ENCODE measurements at places on chromosomes 16 and 17. TPM values are rescaled to one million over a fixed set of nuclear protein-coding genes. Genes with fewer than 3 reads are reported as not detected.

GRCh38 chr17:43018008-43018853 is 4.0 kb downstream of the VAT1 start:
- DNase-seq = no peak

DNA sequence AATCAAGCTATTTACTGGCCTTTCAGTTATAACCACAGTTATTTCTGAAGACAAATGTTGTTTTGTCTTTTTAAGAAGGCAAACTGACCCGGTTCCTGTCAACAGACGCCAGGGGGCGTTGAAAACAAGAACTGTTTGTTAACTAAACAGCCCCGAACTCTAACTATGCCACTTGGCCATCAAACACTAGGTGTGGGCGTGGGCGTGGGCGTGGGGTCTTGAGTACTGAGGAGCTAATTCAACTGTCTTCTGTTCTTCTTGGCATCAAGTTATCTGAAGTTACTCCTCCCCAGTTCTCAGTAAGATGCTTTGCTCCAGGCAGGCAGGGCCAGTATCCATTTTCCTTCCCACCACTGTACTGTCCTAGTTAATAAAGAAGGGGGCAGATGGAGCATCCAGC is 63.3 kb upstream of the MTMR4 start:
- DNase-seq = peak; percentile 49

- peak; percentile 16 for DNase-seq
These were observed 435 bp downstream of the RPRML start for GRCh38 chr17:46978489-46979146.

DNA sequence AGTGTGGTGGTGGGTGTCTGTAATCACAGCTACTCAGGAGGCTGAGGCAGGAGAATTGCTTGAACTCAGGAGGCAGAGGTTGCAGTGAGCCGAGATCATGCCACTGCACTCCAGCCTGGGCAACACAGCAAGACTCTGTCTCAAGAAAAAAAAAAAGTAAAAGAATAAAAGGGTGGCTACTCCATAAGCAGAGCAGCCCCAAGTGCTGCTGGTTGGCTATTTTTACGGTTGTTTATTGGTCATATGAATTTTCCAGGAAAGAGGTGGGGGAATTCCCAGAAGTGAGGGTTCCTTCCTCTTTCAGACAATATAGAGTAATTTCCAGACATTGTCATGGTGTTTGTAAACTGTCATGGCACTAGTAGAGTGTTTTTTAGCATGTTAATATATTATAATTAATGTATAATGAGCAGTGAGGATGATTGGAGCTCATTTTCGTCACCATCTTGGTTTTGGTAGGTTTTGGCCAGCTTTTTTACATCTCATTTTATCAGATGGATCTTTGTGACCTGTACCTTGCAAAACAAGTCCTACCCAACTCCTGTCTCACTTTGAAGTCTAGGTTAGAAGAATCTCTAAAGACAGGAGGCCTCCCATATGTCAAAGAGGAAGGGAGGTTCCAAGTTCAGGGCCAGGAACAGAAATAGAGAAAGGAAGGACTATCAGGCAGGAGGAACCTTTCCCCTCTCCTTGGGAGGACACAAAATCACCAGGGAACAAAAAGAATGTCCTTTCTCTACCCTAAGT is 39.1 kb downstream of the HOXB1 start:
- DNase-seq = no peak

GRCh38 chr17:32341141-32341856 is 674 bp downstream of the C17orf75 start:
- DNase-seq = peak; percentile 67

GRCh38 chr17:63483038-63483437 is 6.2 kb downstream of the ACE start:
- DNase-seq = no peak

DNA sequence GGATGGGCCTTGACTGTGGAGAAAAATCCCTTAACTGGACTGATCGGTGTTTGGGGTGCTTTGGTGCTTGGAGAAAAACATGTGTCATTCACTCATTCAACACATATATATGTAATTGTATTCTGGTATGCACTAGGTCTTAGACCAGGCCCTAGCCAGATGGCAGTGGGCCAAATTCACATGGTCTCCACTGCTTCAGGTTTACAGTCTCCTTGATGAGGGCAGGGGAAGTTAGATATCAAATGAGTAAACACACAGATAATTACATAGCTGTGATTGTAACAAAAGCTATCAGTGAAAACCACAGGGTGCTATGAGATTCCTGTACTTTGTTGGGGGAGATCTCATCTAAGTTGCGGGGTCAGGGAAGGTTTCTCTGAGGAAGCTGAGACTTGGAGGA is 78.8 kb downstream of the WWP2 start:
- no peak for DNase-seq

- no peak for DNase-seq
These were observed 10.8 kb downstream of the TMEM235 start for GRCh38 chr17:78242024-78242742.

GRCh38 chr17:45973099-45973780 is 25.8 kb upstream of the STH start:
- DNase-seq = no peak

DNA sequence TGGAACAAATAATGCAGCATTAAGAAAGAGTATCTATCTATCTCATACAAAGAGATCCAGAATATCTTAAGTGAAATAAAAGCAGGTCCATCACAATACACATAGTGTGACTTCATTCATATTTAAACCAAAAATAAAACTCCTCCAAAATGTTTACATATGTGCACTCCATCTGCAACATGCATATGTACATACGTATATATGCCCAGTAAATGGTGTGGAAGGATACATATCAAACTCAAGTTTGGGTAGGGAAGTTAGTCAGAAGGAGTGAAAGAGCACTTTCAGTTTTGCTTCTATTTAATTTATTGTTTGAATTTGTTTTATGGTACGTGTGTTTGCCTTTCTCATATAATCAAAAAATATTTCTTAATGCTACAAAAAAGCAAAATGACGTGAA is 12.0 kb upstream of the ADAT1 start:
- DNase-seq = no peak

DNA sequence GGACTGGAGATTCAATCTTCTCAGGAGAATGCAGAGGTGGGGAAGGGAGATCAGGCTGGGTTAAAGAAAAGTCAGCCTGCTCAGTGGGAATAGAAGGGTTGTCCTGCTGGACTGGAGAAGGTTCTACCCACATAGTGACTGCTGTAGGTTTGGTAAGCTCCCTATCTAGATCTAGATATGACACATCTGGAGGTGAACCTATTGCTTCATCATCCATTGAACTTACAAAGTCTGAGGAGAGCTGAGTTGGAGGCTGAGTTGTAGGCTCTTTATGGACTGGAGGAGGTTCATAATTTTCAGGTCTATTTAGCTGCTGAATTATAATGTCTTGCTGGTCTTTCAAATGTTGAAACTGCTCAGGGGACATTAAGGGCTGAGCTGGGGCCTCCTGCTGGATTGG is 46.0 kb upstream of the NF1 start:
- DNase-seq = no peak

DNA sequence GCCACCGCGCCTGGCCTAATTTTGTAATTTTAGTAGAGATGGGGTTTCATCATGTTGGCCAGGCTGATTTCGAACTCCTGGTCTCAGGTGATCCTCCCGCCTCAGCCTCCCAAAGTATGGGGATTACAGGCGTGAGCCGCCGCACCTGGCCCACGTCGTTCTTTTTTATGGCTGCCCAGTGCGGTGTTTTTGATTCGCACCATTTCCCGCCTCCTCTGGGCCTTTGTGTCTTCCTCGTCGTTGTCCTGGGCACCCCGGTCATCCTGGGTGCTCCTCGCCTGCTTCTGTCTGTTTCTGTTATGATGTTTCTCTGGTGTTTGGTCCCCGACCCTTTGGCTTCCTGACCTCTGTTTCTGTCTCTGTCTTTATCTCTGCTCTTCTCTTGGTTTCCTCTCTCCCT is 15.0 kb downstream of the CBX4 start:
- DNase-seq = no peak

- DNase-seq = peak; percentile 85
These were observed 878 bp downstream of the HEXIM1 start for GRCh38 chr17:45149037-45149668.

DNA sequence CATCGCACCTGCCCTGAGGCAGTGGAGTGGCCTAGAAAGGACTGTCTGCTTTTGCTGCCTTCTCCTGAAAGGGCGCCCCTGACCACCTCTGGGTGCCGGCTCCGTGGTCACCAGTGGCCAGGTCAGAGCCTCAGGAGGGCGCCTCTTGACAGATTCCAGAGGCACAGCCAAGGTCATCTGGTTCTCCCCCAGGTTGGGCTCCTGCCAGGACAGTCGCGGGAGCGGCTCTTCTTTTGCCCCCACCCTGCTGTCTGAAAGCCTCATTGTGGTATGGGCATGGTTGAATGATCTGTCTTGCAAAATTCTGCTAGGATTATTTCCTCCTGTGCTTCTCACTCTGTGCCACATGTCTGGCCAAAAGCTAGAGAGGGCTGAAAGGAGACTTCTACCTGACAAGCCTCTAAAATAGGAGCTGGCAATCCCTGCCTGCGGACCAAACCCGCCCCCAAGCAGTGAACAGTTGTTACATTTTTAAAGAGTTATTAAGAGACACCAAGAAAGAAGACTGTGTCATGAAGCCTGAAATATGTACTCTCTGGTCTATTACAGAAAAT is 82.8 kb downstream of the SNX29 start:
- no peak for DNase-seq

- no peak for DNase-seq
These were observed 18.4 kb downstream of the MYH1 start for GRCh38 chr17:10499950-10500349.

DNA sequence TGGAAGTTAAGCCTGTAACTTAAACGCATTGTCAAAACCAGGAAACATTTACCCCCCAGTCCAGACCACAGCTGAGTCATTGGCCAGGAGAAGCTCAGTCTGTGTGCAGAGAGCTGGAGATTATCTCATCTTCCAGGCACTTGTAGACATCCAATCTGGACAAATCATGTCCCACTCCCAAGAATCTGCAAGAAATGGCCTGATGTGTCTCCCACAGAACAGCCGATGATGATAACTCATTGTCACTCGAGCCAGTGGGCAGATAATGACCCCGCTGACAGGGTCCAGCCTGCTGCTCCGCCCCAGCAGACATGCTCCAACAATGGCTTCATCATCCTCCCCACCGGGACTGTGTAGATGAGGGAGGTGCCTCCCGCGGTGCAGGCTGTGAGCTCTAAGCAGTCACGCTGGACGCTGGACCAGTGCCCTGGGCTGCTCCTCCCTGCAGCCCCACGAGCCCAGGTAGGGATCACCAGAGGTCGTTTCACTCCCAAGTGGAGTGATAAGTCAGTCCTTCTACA is 322.5 kb downstream of the C16orf95 start:
- DNase-seq = no peak

GRCh38 chr16:88783391-88784073 is 1.5 kb downstream of the PIEZO1 start:
- no peak for DNase-seq

- DNase-seq = no peak
These were observed 30.2 kb upstream of the JPT2 start for GRCh38 chr16:1647856-1648255.

GRCh38 chr17:7839876-7840261 is 5.9 kb downstream of the KDM6B start:
- DNase-seq = peak; percentile 59

DNA sequence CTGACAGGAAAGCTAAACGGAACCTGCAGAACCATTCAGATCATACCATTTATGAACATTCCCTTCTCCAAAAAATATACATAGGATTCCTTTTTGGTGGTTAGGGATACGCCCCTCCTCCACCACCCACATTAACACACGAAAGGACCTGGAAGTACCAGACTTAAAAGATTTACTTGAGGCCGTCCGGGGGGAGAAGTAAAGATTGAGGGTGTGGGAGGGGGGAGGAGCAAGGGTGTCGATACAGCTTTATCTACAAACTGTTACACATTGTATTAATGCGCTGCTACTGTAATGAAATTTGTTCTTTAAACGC is 537 bp downstream of the PALB2 start:
- DNase-seq = peak; percentile 1

DNA sequence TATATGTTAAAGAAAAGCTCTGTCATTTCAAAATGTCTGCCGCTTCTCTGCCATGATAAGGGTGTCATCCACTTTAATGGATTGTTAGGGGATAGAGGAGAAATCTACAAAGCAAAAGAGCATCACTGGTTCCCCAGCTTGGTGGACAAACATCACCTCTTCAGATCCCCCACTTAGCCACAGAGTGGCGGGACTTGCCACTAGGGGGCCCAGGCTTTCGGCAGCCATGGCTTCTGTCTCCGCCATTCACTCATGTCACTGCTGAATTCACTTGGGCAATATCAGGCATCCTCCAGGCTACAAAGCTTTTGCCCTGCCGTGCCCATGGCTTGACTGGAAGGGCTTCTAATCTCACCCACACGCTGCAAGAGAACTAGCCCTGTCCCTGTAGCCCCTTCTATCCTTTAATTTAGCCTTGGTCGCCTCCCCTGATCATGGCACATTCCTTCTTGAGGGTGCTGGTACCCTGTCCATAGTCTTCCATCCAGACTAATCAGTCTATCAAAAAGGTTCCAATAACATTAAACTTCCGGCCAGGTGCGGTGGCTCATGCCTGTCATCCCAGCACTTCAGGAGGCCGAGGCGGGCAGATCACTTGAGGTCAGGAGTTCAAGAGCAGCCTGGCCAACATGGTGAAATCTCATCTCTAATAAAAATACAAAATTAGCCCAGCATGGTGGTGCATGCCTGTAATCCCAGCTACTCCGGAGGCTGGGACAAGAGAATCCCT is 34.7 kb downstream of the SBK1 start:
- peak; percentile 76 for DNase-seq

Gene OR3A2
- total RNA-seq = 6.2 TPM

Gene HOXB2
- 18.1 TPM for total RNA-seq

Gene SLC22A31
- 1.3 TPM for total RNA-seq

Gene PER1
- total RNA-seq = 58.2 TPM

Gene MRM1
- total RNA-seq = 8.0 TPM

Gene GNGT2
- 27.5 TPM for total RNA-seq

Gene MMP2
- total RNA-seq = not detected

Gene CCL7
- not detected for total RNA-seq

Gene AATK
- 0.81 TPM for total RNA-seq

Gene CCL23
- not detected for total RNA-seq

Gene CA5A
- total RNA-seq = not detected

Gene UQCRC2
- total RNA-seq = 277 TPM

Gene ITGB4
- 3.5 TPM for total RNA-seq

Gene DPEP1
- not detected for total RNA-seq

Gene IRX3
- 1.7 TPM for total RNA-seq

Gene AMDHD2
- 28.2 TPM for total RNA-seq
